ENCODE measurements at places on chromosomes 2 and 18.

GRCh38 chr2:226836548-226836885 lies 663 bp downstream of the RHBDD1 start:
- DNase-seq, result no peak

DNA sequence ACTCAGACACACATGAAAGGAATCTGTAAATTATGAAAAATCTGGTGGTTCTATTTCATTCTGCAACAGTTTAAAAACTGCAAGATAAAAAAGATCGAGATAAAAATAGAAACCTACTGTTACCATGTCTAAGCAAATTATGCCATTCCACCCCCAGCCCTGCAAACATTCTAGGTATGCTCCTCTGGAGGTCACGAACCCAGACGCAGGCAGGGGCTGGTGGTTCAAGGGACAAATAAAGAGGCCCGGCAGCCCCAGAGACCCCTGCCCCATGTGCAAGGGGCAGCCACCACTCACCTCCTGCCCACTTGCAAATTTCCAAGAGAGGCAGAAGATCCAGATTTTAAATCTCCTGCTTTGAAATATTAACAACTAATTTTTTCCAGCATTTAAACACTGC lies 210.5 kb downstream of the ANAPC1 start:
- no peak for DNase-seq

DNA sequence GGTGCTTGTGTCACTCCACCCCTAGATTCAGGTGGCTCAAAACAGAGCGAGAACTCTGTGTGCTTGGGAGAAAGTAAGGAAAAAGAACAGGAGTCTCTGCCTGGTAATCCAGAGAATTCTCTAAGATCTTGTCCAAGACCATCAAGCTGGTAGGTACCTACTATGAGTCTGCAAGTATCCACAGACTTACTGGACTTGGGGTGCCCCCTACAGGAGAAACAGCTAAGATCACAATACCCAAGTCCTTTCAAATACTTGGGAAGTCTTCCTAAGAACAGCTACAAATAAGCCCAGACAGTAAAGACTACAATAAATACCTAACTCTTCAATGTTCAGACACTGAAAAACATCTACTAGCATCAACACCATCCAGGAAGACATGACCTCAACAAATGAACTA lies 1143.6 kb upstream of the ACVR2A start:
- no peak for DNase-seq

- no peak for DNase-seq
Measured at GRCh38 chr2:49029406-49029805, 124.9 kb downstream of the FSHR start.

DNA sequence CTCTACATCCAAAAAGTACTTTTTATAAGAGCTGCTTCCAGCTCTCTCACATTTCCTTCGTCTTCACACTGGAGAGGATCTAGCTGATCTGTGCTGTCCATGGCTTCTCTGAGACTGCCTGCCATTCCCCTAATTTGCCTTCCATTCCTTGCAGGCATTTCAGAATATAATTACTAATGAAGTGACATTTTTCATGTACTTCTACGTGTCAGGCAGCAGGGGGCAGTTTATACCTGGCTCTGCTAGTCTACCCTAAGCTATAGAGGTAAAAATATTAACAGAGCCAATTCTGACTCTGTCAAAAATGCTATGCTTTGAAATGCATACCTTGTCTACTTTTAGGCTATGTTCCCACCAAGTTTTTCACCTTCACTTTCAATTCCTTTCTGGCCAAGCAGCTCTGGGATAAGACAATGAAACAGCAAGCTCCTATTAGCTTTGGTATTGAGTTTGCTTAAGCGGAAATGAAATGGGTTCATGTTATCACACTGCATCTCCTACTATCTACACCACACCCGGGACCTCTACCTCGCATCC lies 81.9 kb downstream of the MEP1B start:
- DNase-seq, result peak; percentile 20

- no peak for DNase-seq
Measured at GRCh38 chr2:39954346-39954745, 175.3 kb upstream of the THUMPD2 start.

DNA sequence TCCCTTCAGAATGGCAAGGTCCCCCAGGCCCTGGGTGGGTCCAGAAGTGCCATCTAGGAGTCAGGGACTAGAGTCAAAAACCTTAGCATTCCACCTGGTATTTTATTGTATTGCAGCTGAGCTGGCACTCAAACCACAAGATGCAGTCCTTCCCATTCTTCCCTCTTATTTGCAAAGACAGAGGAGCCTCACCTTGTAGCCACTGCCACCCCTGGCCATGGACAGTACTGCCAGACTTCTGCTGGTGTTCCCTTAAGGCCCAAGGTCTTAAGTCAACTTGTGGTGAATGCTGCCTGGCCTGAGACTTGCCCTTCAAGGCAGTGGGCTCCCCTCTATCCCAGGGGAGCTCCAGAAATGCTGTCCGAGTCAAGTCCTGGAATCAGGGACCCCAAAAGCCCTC lies 6.9 kb downstream of the UGT1A10 start:
- no peak for DNase-seq

GRCh38 chr2:8684540-8684877 lies 2.7 kb downstream of the ID2 start:
- no peak for DNase-seq

- DNase-seq, result no peak
Measured at GRCh38 chr2:78439122-78439521, 586.4 kb upstream of the REG3G start.

- DNase-seq, result no peak
Measured at GRCh38 chr18:24326211-24326610, 71.4 kb downstream of the OSBPL1A start.

All from amniotic stem cell (primary cell).